Fibroblast of lung (primary cell): ENCODE measurements at places on chromosomes 7 and 10. TPM values are rescaled to one million over a fixed set of nuclear protein-coding genes. Genes with fewer than 3 reads are reported as not detected.

ANKRD7 gene
- total RNA-seq, result 2.3 and 2.8 TPM in 2 replicates

VSTM4 gene
- total RNA-seq, result 4.4 and 8.1 TPM in 2 replicates

UPK3BL2 gene
- 1.0 and 3.8 TPM in 2 replicates for total RNA-seq

KCND2 gene
- 2.1 TPM in 2 replicates for total RNA-seq

MCM10 gene
- total RNA-seq, result 0.51 and 0.83 TPM in 2 replicates

LRRC18 gene
- under 0.01 and 0.66 TPM in 2 replicates for total RNA-seq

SRRM3 gene
- total RNA-seq, result 1.0 and 1.7 TPM in 2 replicates

BTBD16 gene
- not detected in 2 replicates for total RNA-seq

LRMDA gene
- total RNA-seq, result 1.0 and 2.0 TPM in 2 replicates

CCDC3 gene
- total RNA-seq, result 0.26 and 0.33 TPM in 2 replicates

PTF1A gene
- total RNA-seq, result not detected in 2 replicates

GHRHR gene
- total RNA-seq, result not detected in 2 replicates
